ENCODE measurements at places on chromosomes 3 and 15.

DNA sequence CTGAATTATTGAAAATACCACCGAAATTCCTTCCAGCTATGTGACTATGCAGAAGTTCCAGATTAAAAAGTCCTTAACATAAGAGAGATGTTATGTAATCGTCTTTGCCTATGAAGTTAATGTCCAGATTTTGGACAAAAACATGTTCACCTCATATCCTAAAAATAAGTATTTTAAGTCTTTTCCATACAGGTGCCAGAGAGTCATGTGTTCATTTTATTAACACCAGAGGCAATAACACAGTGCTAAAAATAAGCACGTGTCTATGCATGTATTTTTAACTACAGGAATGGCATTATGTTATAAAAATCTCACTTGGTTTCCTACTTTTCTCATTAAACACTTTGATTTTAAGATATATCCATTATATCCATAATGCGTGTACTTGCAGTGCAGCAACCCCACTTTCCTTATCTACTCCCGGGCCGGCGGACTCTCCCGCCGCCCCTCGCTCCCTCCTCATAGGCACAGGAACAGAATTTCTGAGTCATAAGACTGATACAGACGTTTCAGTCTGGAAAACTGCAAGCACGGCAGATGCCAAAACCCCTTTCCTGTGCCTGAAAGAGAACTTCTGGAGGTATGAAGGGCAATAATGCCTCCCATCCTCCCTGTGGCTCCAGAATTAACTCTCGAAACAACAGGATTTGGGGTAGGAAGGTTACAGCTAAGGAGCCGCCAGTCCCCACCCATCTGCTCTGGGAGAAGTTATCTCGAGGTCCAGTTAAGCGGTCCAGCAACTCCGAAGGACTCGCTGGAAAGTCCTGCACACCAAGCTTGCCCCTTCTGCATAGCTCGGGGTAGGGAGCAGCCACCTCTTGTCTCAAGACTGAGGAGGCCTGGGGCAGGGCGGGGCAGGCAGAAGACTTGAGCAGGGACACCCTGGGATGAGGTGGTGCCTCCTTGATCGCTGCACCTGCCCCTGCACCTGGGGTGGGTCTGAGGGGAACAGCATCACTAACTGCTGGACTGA lies 22.3 kb upstream of the PSTPIP1 start:
- DNase-seq = no peak

- DNase-seq = no peak
Observed at GRCh38 chr3:114214542-114215341, 22.6 kb downstream of the ZNF80 start.

DNA sequence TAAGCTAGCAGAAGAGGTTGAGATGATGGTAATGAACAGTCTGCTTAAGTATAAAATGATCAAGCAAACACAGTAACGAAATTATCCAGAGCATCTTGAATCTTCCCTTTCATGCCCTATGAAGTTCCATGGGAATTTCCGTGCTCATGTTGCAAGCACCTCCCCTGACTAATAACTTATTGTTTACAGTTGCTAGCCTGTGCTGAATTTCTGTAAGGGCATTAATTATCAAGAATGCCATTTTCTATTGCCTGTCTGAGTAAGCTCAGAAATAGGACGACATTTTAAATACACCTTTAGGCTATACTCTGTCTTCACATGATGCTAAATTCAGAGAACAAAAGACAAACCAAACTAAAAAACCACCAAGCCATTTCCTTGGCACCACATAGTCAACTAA lies 257.5 kb upstream of the LRTM1 start:
- DNase-seq = no peak

DNA sequence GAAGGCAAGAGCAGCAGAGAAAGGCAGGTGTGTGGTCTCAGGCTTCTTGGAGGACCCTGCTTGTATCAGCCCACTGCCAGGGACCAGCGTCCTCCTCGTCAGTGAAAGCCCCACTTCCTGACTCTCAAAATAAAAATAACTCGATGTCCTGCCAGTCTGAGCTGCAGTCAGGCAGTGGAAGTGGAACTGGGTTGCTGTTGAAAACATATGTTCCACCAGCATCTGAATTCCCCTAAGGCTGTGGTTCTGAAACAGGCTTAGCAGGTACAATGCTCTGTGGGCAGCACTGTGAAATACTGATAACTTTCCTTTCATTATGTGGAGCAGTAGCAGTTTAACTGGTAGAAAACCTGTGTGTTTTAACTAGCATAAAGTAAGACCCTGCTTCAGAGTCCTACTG lies 121.6 kb upstream of the EIF1B start:
- DNase-seq = no peak

DNA sequence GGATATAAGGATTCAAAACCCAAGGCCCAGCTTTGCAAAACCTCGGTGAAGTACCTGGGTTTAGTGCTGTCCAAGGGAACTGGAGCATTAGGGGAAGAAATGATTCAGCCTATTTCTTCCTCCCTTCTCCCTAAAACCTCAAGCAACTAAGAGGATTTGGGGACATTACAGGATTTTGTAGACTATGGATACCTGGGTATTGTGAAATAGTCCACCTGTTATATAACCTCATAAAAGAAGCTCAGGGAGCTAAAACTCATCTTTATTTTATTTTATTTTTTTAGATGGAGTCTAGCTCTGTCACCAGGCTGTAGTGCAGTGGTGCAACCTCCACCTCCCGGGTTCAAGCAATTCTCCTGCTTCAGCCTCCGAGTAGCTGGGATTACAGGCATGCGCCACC lies 8.7 kb upstream of the SMCO1 start:
- no peak for DNase-seq

DNA sequence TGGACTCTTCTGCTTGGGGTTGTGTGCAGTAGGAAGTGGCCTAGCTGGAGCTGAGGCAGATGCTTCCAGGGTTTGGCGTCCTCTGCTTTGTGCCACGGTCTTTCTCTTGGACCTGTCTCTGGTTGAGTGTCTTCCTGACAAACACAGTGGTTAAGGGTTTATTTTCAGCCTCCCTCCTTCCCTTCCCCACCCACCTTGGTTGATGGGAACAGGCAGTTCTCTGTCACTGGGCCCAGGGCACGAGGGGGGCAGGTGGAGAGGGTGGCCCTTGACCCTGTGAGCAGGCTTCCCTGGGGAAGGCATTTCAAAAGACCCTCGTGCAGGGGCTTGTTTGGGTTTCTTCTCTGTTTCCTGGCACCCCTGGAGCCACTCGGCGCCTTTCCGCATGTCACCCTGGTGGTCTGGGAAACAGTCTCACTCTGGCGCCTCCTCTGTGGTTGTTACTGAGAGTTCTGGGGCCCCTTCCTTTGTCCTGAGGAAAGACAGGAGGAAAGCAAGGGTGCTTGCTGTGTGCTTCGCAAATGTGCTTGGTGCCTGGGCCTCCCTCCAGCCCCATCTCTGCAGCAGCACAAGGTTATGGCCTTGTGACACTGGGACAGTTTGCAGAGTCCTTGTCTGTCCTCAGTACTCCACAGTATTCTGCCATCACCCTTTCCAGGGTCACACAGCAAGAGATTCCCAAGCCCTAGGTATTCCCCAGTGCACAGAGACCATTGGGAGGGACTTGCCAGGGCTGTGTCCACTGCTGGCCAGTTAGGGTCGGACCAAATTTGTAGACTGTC lies 10.3 kb upstream of the STAB1 start:
- no peak for DNase-seq

GRCh38 chr3:188468196-188468595 lies 314.2 kb downstream of the LPP start:
- DNase-seq = no peak

- DNase-seq = no peak
Observed at GRCh38 chr15:77715051-77715450, 82.3 kb upstream of the LINGO1 start.

- DNase-seq = no peak
Observed at GRCh38 chr15:78437107-78437761, 782 bp upstream of the IREB2 start.

GRCh38 chr3:14208977-14209394 lies 30.4 kb downstream of the LSM3 start:
- DNase-seq = no peak

- no peak for DNase-seq
Observed at GRCh38 chr15:31561156-31561555, 234.5 kb downstream of the KLF13 start.

- no peak for DNase-seq
Observed at GRCh38 chr3:129329858-129330257, 51.2 kb downstream of the HMCES start.

GRCh38 chr3:183962807-183963206 lies 54.9 kb downstream of the ABCC5 start:
- no peak for DNase-seq

DNA sequence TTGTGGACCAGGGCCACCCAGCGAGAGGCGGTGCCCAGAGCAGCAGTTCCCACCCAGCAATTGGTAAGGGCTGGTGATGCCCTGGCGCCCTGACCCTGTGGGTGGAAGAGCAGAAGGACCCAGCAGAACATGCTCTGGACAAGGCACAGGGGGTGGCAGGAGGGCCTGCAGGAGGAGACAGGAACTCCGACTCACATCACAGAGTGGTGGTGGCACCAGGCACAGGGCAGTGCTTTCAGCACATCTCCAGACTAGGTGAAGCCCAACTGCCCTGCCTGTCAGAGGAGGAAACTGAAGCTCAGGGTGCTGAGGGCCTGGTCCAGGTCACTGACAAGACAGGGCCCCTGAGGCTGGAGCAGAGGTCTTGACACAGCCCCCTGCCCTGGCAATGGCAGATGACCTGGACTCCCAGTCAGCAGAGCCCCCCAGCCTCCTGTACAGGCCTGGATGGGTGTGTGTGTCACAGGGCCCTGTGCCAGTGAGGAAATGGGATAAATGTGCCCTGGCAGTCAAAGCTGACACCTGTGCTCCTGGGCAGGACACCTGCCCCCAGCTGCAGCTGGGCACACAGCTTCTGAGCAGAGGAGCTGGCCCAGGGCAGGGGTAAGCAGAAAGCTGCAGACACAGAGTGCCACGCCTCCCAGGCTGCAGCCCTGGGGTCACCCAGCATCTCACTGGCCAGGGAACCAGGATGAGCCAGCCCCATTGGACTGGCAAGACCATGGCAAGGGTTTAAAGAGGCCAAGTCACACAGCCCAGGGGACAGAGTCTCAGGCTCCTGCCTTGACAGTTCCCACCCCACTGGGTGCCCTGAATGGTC lies 11.4 kb downstream of the KLF15 start:
- DNase-seq = no peak

Measured in inflammatory macrophage treated with lipopolysaccharide for 4 hours (primary cell).